GM04503 (cell line): ENCODE measurements at places on chromosomes 5 and 9.

DNA sequence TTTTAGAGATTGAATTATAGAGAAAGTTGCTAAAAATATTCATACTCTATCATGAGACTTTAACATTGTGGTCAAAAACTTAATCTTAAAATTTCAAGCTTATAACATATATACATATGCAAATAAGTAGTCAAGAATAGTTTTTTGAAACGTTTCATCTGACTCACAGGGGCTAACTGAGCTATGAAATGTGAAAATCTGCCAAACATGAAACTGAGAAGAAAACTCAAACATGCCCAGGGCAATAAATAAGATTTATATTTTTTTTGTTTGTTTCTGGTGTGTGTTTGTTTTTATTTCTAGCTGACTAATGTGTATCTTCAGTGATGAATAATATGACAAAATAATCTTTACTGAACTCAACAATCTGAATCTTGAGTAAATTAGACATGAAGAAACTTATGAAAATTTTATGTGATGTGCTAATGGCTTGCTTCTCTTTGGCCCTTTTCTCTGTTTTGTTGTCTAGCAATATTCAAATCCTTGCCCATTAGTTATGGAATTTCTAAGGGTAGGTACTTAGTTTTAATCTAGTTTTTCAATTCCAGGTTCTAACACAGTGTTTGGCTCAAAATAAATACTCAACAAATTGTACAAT is 99.9 kb downstream of the FAM174A start:
- DNase-seq: no peak

GRCh38 chr5:177133096-177133852 is at the start of gene NSD1:
Gene NSD1, plus strand, starts transcription at chr5:177133773. Its CDS starts 1,331 bp downstream, at chr5:177135104.
- no peak for DNase-seq

GRCh38 chr5:103896593-103896992 is 334.0 kb upstream of the NUDT12 start:
- DNase-seq: no peak

DNA sequence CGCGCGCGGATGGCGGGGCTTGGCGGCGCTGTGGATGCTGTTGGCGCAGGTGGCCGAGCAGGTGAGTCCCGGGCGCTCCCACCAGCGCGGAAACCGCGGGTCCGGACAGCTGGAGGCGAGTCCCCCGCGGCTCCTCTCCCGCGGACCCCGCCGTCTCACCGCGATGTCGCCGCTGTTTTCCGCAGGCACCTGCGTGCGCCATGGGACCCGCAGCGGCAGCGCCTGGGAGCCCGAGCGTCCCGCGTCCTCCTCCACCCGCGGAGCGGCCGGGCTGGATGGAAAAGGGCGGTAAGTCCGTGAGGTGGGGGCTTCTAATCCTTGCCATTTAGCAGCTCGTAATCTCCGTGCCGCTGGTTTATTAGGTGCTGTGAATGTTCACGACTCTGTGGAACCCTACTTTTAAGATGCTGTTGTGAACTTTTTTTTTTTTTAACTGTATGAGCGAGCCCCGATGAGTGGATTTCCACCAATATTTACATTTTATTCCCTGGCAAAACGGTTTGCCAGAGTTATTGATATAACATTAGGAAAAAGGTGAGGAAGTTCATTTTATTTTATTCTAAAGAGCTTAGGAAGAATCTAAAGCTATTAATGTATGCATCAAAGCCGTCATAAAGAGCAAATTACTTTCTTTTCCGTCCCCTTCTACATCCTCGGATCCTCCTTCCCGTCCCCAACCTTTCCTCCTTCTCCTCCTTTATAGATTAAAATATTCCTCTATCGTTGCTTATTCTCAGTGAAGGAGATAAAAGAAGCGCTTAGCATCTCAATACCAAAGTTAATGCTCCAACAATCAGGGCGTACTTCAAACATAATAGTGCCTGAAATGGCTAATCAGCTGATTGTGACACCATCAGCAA is 579 bp downstream of the ADAMTS16 start:
- no peak for DNase-seq

DNA sequence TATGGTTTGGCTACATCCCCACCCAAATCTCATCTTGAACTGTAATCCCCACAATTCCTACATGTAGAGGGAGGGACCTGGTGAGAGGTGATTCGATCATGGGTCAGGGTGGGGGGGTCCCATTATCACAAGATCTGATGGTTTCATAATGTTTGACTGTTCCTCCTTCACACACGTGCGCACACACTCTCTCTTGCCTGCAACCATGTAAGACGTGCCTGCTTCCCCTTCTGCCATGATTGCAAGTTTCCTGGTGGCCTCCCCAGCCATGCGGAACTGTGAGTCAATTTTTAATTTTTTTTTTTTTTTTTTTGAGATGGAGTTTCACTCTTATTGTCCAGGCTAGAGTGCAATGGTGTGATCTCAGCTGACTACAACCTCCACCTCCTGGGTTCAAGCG is 27.0 kb downstream of the FAM169A start:
- DNase-seq: no peak

GRCh38 chr5:169801324-169801777 is 164.3 kb downstream of the DOCK2 start:
- peak; percentile 65 for DNase-seq

- peak; percentile 64 for DNase-seq
Observed at GRCh38 chr5:110738812-110739651, at the start of gene SLC25A46. Gene SLC25A46, plus strand, starts transcription at chr5:110739007. Its CDS starts 113 bp downstream, at chr5:110739120.

- no peak for DNase-seq
Observed at GRCh38 chr5:135154197-135154596, 120.2 kb upstream of the PITX1 start.

DNA sequence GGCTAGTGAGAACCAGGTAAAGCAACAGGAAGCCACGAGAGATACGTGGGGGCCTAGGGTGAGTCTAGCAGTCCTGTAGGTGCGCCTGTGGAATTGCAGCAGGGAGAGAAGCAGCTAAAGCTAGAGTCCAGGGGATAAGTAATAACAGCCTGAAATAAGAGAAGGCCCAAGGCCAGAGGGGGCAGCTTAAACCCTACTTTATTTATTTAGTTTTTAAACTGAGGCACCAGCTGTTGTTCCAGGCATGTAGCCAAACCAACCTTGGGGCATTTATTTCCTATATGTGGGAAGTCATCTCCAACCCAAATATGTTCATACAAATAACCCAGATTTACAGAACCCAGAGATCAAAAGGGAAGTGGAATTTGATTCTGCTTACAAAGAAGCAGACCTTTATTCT is 93.5 kb downstream of the GLDC start:
- no peak for DNase-seq

DNA sequence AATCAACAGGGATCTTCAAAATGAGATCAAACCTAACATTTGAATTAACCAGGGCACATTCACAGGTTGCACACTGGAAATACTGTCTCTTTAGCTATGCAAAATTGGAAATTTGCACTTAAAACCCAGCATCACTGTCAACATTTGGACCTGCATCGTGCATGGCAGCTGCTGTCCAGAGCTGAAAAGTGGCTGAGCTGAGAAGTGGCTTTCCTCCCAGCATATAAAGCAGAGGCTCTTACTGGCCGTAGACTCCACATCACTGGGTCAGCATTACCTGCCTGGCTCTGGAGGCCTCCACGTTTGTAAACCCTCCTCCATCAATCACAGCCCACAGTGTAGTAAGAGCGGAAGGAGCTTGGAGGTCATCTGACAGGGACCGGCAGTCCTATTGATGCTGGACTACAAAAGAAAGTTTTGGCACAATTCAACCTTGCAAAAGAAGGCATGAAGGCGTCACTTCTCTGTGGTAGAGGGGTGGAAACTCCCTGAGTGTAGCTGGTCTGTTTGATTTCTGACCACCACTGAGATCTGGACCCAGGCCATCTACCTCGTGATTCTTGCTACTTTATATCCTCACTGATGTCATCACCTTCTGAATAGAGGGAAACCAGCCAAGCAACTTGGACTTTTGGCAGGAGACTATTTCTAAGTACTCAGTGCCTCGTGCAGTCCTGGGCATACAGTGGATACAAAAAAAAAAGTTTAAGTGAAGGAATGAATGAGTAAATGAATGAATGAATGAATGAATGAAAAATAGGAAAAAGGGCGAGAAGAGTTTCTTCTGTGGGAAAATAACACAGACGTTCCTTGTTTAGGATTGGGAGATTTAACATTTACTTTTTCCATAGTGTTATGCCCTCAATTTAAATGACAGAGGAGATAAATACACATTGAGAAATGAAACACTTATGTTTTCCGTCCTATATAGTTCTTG is 14.8 kb downstream of the RASEF start:
- no peak for DNase-seq

GRCh38 chr9:132409828-132410528 is at the start of gene CFAP77:
Gene CFAP77, plus strand, starts transcription at chr9:132410211. Its CDS starts 61 bp downstream, at chr9:132410272.
- peak; percentile 4 for DNase-seq

DNA sequence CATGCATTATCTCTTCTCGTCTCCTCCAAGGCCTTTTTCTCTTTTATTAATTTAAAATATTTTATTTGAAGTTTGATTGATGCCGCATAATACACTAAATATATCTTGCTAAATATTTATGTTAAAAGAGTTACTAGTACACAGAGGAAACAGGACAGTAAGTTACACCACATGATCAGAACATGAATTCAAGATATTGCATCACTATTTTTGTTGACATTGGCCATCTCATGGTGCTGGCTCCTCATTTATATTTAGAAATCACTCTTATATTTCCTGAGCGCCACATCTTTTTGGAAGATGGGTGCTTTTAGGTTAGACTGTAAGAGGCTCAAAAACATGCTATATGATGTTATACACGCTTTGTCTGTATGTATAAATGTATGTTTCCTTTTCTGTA is 23.0 kb downstream of the SPEF2 start:
- no peak for DNase-seq

DNA sequence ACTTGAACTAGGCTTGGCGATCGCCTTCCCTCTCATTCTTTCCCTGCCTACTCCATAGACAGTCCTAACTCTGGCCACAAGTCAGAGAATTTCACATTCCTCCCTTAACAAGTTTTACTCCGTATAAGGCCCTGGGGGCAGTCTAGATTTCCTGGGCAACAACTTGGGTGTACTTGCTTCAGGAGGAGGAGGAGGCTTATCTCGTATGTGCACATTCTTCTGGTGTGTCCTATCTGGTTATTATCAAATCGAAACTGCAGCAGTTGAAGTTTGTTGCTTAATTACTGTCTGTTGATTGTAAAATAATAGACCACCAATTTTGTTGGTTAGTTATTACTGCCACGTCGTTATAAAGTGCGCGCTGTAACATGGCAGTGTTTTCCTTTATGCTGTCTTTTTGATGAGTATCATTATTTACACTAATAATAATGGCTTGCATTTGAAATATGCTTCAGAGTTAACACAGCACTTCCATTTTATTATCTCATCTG is 42.0 kb downstream of the PIP5K1B start:
- DNase-seq: no peak

DNA sequence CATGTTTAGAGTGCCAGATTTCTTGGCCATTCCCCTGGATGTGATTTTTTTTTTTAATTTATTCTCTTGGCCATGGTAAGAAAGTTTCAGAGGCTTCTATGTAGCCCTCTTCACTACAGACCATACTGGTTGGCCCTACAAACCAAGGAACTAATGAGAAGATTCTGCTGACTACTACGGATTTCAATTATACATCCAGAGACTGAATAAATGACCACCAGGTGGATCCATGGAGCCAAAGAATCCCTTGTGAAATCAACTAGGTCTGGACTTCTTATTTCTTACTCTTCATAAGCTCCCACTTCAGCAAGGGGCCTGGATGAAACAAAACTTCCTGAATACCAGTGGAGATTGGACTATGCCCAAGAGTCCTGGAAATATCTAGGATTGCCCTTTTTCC is 27.6 kb downstream of the ZNF622 start:
- DNase-seq: no peak

GRCh38 chr5:138659121-138659520 is 83.9 kb upstream of the HSPA9 start:
- no peak for DNase-seq

DNA sequence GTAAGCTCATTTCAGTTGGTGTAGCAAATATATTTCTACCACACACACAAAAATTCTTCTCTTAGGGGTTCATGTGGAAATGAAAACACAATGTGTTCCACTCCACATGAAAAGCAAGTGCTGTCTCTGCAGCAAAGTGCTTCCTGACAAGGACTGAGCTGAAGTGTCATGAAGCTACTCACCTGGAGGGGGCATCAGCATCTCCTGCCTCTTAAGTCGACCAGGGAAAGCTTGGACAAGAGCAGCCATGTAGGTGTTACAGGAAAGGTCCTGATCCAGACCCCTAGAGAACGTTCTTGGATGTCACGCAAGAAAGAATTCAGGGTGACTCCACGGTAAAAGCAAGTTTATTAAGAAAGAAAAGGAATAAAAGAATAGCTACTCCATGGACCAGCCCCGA is 62.8 kb downstream of the SV2C start:
- DNase-seq: no peak

DNA sequence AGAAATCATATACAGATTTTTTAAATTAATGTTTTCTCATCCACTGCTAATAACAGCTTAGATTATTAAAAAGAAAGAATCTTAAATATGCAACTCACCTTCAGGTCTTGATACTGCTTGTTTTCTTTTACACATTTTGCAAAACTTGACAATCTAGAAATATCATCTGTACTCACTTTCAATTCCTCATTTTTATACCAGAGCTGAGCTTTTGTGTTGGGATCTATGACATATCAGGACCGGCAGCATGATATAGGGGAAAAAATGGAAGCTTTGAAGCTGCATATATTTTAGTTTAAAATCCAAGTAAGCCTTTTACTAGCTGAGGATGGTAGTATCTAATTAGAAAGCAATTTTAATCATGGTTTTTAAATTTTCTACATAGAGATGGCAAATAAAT is 75.7 kb upstream of the SMARCA2 start:
- no peak for DNase-seq
